ENCODE measurements at places on chromosomes 1 and 21. TPM values are rescaled to one million over a fixed set of nuclear protein-coding genes. Genes with fewer than 3 reads are reported as not detected.

SLC2A1 gene
- total RNA-seq: 9.9 TPM

OR2L2 gene
- total RNA-seq: 0.20 TPM

DCLRE1B gene
- total RNA-seq: 3.0 TPM

DNA sequence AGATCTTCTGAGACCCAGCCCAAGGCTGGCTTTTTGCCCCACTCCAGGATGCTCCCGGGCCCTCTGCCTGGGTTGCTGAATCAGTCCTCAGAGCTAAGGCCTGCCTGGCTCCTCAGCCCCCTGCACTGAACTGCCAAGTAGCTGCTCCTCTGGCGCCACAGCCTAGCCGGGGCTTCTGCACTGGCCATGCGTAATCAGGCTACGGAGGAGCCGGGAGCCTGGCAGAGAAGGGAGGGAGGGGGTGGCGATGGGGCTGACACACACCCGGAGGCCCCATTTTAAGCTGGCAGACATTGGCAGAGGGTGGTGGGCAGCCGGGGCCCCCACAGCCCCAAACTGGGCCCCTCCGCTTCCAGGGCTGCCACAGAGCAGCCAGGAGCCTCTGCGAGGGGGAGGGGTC lies 38.7 kb downstream of the ALPL start:
- H3K27me3 ChIP-seq: no peaks in the 10 kb centered on the region
- peaks cover 4% of the 10 kb centered on the region for H3K4me1 ChIP-seq
- H3K36me3 ChIP-seq: no peaks in the 10 kb centered on the region
- H3K27ac ChIP-seq: no peak overlapping the region
- no peak for DNase-seq
- H3K4me3 ChIP-seq: no peak overlapping the region

- H3K4me1 ChIP-seq: no peaks in the 10 kb centered on the region
- H3K36me3 ChIP-seq: peaks cover 6% of the 10 kb centered on the region
- no peak for DNase-seq
- no peak overlapping the region for H3K27ac ChIP-seq
Measured at GRCh38 chr1:55118651-55119329, 79.4 kb downstream of the PCSK9 start.

- peaks cover 19% of the 10 kb centered on the region for H3K36me3 ChIP-seq
- H3K27ac ChIP-seq: peak overlapping the region; percentile 91
- DNase-seq: peak; percentile 90
- peaks cover 43% of the 10 kb centered on the region for H3K4me1 ChIP-seq
- H3K27me3 ChIP-seq: no peaks in the 10 kb centered on the region
Measured at GRCh38 chr1:201468501-201468843, 516 bp downstream of the PHLDA3 start.

All from upper lobe of left lung (tissue), 6 donors.